ENCODE measurements at places on chromosomes 16 and 17.

DNA sequence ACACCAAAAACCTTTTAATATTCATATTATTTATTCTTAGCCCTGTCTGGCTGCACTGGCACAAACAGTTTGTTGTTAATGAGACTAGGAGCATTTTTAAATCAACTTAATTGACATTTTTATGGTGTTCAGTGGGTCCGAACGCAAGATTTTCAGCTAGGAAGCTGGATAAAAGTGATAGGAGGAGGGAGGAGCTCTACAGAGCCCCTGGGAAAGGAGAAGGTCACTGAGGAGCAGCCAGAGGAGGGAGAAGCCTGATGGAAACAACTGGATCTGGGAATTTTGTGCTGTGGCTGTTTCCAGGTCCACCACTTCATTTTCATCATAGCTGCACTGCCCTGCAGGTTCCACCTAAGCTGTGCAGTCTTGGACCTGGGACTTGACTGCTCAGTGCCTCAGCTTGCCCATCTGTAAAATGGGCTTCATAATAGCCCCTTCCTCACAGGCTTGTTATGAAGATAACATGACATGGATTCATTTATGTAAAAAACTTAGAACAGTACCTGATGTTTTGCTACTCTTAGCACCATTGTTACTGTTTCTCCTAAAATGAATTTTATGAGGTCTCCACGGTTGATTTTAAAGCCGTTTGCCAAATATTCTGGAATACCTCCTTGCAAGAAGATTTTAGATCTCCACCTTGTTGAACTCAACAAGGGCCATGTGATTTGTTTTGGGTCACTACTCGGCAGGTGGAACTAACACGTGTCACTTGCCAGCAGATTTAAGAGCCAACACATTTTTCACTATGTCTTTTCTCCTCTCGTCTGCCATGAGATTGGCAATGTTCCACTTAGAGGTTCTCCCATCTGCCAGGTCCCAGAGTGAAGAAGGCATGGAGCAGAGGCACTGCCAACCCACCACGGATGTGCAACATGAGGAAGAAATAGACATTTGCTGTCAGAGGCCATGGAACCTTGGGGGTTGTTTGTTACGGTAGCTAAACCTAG, 18.7 kb upstream of the GRIN2A start:
- no peak for DNase-seq

DNA sequence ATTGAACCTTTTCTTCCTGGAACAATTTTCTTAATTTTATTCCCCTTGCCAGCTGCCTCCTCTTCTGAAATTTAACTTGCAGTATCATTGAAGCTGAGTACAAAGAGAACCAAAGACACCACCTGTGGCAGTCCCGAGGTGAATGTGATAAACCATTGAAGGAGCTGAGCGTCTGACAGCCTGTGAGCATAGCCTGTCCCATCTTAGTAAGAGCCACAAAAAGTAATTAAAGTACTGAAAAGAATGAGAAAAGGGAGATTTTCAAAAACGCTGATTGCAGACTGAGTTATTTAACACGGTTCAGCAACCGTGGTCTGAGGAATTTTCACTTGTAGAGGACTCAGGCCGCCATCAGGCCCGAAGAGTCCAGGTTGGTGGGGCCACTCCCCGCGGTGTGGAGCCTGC, 27.2 kb upstream of the ST6GALNAC1 start:
- no peak for DNase-seq

GRCh38 chr16:53678756-53679343, 24.8 kb downstream of the RPGRIP1L start:
- DNase-seq: no peak

DNA sequence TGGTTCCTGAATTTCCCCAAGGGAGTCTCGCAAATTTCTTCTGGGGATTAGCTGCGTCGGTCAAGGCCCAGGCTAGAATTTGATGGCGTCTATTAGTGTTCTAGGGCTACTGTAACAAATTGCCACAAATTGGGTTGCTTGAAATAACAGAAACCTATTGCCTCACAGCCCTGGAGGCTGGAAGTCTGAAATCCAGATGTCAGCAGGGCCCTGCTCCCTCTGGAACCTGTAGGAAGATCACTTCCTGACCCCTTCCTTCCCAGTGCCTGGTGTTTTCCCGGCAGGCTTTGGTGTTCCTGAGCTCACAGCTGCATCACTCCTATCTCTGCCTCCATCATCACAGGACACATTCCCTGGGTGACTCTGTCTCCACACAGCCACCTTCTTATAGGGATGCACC, 24.4 kb downstream of the DHRS7C start:
- DNase-seq: no peak

- no peak for DNase-seq
Measured at GRCh38 chr17:27669850-27670249, 38.9 kb downstream of the LGALS9 start.

DNA sequence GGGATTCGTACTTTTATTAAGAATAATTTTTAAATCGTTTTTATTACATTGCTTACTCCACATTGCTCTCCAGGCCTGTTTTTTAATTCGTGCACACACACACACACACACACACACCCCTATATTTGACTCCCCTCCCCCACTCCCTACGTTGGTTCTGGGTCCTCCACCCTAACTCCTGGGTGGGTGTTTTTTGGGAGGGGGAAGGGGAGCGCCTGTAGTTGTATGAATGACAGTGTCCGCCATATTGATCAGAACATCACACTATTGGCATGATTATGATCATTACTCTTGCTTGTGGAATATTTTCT, 1.3 kb downstream of the GNAO1 start:
- DNase-seq: no peak

DNA sequence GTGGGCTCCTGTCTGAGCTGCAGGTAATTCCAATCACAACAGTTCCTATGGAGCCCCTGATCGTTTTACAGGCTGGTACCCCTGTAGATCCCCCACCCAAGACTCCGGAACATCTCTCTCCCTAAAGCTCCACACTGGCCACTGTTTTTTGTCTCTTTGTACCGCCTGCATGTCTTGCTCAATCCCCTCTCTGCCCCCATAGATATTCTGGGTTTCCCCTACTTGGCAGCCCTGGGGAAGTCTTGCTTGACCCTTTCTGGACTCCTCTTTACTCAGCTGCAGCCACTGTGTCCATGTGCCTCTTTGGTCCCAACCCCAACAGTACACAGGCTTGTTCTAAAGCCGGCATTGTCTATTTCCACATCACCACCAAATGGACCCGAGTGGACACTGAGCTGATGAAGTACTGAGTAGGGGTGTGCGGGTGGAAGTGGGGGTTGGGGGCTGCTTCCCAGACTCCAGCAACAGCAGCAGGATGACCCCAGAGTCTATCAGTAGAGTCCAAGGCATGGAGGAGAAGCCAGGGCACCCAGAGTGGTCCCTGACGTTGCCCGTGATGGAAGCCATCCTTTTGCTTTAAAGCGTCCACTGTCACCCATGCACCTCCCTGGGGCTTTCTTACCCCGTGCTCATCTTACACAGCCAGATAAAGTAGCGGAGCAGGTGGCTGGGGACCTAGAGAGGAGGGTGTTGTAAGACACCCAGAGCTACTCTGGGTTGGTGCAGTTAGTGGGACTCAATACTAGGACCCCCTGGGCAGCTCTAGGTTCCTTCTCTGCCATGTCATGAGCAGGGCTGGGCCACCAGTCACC, 6.4 kb downstream of the CD300LB start:
- no peak for DNase-seq

DNA sequence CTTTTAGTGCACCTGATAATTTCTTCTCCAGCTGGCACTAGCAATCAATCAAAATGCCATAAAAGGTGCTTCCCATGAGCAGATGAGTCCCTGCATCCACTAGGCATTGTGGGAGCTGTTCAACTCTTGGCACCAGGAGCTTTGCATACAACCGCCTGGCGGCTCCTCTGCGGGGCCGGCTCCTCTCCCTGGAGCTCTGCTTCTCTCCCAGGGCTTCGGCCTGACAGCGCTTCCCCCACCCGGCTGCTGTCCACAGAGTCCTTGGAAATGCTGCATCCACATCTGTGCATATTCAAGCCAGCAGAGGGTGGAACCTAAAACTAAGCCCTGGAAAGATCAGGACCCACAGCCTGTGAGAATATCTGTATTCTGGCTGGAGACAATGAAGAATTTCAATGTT, 62.9 kb downstream of the LMF1 start:
- no peak for DNase-seq

GRCh38 chr16:49550140-49550539, 176.5 kb downstream of the C16orf78 start:
- no peak for DNase-seq

- no peak for DNase-seq
Measured at GRCh38 chr17:7018331-7018964, 4.4 kb upstream of the BCL6B start.

- DNase-seq: peak; percentile 50
Measured at GRCh38 chr16:50781043-50781442, 39.2 kb downstream of the CYLD start.

- DNase-seq: no peak
Measured at GRCh38 chr17:10745231-10745630, 15.4 kb upstream of the TMEM220 start.

DNA sequence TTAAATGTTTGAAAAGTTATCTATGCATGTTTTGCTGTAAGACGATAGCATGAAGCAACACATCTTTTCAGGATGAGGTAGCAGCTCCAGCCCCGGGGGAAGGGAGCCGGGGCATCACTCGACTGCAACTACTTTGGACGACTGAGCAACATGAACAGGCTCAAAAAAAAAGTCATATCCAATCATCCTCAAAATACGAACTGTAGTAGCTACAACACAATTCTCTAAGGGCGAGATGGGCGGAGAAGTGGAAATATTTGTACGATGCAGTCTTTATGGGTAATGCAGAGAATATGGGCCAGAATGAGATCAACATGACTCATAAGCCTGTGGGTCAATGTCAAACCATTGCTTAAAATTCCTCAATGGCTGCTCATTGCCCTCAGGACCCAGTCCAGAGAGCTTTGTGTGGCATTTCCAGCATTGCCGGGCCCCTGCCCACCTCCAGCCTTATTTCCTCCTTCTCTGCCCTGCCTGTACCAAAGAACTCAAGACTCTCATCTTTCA, 17.7 kb upstream of the SMURF2 start:
- no peak for DNase-seq

GRCh38 chr17:64747938-64748540, 85.9 kb upstream of the SMURF2 start:
- no peak for DNase-seq

GRCh38 chr16:17345043-17345442, 125.7 kb downstream of the XYLT1 start:
- DNase-seq: peak; percentile 46

GRCh38 chr17:34368196-34368945, 5.3 kb upstream of the CCL1 start:
- DNase-seq: no peak

DNA sequence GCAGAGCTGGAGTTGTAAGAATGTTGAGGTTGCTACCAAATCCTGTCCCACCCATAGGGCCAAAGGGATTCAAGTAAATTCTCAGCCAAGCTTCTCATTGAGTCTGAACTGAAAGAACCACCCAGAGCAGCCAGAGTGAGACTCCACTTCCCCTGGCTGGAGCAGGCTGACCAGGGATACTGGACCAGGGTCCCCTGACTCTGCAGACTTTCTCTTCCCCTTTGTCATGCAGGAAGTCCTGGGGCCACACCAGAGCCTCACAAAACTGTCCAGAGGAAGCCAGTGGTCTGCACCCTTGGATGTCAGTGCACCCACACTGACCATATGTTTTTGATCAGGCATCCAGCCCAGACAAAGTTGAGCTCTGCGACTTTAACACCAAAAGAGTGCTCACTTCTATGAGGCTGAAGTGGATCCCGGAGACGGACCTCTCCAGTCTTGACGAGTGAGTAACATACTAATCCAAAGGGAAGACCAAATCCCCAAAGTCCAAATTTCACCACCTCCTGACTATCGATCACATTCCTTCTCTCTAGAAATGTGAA, 4.1 kb downstream of the NXN start:
- DNase-seq: no peak

DNA sequence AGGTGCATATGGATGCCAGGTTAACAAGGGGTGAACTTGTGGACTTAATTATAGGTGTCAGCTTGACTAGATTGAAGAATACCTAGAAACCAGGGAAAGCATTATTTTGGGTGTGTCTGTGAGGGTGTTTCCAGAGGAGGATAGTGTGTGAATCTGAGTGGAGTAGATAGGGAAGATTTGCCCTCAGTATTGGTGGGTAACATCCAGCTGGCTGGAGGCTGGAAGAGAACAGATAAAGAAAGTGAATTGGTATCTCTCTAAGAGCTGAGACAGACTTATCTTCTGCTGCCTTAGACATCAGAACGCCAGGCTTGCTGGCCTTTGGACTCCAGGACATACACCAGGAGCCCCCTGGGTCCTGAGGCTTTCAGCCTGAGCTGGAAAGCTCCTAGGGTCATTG, 75.2 kb downstream of the CDRT15 start:
- no peak for DNase-seq

DNA sequence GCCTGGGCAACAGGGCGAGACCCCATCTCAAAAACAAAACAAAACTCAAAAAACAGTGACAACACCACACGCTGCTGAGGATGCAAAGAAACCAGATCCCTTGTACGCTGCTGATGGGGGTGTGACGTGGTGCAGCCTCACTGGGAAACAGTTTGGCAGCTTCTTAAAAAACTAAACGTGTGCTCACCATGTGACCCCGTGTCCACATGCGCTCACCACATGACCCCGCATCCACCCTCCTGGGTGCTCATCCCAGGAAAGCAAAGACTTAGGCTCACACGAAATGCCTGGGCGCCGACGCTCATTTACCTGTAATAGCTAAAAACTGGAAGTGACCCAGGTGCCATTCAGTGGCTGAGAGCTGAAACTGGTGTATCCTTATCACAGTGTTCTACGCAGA, 19.9 kb upstream of the RPL13 start:
- DNase-seq: no peak

DNA sequence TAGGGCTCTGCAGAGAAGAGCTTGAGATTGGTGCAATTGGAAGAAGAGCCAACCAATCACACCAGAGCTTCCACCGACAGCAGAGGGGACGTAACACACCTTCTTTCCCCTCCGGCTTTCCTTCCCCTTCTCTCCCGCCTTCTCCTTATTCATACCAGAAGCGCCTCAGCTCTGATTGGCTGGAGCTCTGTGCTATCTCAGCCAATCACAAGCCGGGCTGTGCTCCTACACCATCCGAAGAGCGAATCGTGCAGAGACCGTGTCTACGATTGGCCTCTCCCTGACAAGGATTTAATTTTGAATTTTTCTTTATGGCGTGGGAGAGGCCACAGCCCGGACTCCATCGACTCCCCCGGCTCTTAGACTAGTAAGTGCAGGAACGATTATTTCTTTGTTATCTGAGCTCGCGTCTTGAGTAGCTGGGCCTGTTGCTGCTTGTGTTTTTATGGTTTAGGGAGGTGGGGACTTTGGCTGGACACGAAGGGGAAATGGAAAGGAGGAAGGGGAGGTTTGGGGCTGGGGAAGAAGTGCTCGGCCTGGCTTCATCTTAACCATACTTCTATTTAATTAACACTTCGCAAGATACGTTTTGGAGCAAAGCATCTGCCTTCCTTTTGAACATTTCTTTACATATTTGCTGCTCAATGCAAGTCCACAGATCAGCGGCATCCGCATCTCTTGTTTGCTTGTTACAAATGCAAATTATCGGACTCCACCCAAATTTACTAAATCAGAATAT, at the start of gene PRR11:
PRR11 (plus strand) TSS at position 308 of the 739 bp plus-strand sequence. CDS start 14,007 bp downstream, outside the sequence.
- peak; percentile 97 for DNase-seq

GRCh38 chr16:15879255-15879811, 9.1 kb downstream of the CEP20 start:
- DNase-seq: no peak

- no peak for DNase-seq
Measured at GRCh38 chr17:48012654-48013053, 24.9 kb downstream of the COPZ2 start.

GRCh38 chr17:62892061-62892675, 73.9 kb upstream of the TANC2 start:
- DNase-seq: no peak

- DNase-seq: no peak
Measured at GRCh38 chr17:4246674-4247073, 17.1 kb downstream of the ANKFY1 start.

All from activated CD4-positive, alpha-beta memory T cell treated with anti-CD3 and anti-CD28 coated beads for 36 hours (primary cell).